CD8-positive, alpha-beta memory T cell (primary cell): ENCODE measurements at places on chromosomes 6 and 20.

- no peak for DNase-seq
Observed at GRCh38 chr6:109762166-109762565, 71.1 kb downstream of the FIG4 start.

DNA sequence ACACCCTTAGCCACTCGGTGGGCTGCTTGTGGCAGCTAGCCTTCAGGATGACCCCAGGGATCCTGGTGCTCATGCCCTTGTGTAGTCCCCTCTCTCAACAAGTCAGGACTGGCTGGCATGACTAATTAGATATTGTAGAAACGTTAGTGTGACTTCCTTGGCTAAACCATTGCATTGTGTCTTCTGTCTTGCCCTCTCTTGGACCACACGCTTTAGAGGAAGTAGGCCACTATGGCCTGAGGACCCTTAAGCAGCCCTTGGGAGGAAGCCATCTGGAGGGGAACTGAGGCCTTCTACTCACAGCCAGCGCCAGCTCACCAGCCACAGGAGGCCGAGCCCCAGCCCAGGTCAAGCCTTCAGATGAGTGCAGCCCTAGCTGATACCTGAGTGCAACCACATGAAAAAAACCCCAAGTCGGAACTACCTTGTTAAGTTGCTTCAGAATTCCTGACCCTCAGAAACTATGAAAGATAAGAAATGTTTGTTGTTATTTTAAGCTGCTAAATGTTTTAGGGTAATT lies 10.1 kb downstream of the ANGPT4 start:
- DNase-seq = no peak

GRCh38 chr6:150260931-150261330 lies 107.9 kb upstream of the IYD start:
- no peak for DNase-seq

DNA sequence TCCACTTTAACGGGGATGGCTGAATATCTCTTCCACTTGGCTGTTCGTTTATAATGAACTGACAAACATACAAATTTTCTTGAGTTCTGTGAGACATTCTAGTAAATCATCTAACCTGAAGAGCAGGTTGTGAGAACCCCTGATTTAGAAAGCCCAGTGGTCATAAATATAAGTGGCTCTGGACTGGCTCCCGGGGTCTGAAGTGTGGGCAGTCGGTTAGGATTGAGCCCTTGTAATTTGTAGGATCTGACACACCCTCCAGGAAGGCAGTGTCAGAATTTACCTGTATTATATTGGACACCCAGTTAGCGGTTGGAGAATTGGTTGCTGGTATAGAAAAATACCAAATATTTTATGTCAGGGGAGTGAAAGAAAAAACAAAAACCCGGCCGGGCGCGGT lies 6.8 kb upstream of the GMEB2 start:
- no peak for DNase-seq

DNA sequence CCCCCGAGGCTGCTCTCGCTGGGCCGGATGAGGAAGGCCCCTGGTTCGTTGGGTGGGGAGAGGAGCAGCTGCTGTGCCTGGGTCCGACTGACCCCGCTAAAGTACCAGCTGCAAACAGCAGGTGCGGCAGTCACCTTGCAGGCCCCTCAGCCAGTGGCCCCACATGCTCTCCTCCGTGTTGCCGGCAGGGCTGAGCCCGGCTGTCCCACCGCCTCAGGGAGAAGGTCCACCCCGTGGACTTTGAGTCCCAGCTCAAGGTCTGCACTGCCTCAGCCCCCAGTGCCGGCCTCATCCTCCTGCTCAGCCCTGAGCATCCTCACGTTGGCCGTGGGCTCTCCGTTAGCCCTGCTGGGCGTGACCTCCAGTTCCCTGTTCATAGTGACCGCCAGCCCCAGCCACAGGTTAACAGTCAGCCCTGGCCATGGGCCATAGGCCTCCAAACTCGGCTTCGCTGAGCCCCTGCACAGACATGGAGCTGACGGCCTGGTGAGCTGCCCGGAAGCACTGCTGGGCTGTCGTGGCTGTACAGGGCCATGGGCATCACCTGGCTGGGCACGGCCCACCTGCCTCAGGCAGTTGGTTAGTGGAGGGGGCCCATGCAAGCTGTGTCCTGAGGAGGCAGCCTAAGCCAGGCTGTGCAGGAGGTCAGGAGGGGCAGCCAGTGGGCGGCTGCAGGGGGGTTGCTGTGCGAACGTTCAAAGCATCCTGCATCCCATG lies 3.1 kb downstream of the SRMS start:
- no peak for DNase-seq

- DNase-seq = no peak
Observed at GRCh38 chr6:161833099-161833860, 559.4 kb upstream of the AGPAT4 start.

DNA sequence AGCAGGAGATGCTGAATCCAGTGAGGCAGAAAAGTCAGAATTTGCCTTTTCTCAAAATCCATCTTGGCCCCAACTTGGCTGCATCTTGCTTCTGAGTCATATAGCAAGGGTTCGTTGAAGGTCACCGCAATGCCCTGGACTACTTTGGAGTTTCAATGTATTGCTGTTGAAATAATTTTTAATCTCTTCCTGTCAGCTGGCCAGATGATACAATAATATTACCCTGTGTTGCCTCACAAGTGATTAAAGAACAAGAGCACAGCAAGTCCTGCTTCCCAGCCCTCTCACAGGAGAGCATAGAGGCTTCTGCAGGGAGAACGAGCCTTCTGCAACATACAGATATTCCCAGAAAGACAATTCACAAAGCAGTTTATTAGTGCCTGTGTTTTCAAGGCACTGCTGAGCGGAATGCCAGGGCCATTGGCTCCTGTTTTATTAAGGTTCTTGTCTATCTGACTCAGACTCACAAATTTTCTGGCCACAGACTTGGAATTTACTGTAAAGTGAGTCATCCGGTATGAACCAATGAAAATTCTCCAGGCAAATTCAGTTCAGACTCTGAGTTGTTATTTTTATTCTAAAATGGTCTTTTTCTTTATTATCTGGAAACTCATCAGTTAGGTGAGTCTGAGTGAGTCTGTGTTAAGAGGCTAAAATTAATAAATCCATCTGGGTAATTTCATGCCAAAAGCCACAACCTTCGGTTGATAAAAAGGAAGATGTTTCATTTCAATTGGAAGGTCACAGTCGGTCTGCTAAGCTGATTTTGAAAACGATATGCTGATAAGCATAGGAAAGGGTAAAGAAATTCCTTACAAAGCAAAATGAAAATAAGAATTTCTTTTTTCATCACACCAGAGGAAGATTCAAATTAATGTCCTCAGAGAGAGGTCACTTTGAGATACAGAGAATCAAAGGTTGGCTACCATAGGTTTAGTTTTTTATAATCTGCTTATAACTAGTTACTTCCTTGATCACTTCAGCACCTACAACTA lies 289.4 kb upstream of the STXBP5 start:
- no peak for DNase-seq

- DNase-seq = no peak
Observed at GRCh38 chr6:9126878-9127560, 691.7 kb upstream of the SLC35B3 start.
